Neural progenitor cell (in vitro differentiated cells): ENCODE measurements at places on chromosomes 1 and 21. TPM values are rescaled to one million over a fixed set of nuclear protein-coding genes. Genes with fewer than 3 reads are reported as not detected.

- no peak overlapping the region for H3K27ac ChIP-seq
- no peaks in the 10 kb centered on the region for H3K27me3 ChIP-seq
- H3K36me3 ChIP-seq = no peaks in the 10 kb centered on the region
These were observed 8.5 kb upstream of the ERG start for GRCh38 chr21:38506661-38507281.

DNA sequence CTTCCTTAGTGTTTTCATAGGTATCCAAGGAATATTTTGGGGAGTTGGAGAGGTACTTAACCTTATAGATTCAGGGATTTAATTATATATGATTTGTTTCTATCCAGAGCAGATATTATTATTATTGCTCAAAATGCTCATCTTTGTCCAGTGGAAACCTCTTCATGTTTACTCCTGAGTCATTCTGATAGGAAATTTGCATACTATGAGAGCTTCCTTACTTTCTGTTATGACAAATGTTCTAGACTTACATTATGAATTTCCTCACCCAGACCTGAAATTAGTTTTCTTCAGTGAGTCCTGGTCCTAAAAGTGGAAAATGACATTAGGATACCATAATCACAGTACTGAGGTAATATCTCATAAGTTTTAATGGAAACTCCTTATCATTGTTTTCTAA lies 57.5 kb upstream of the PLPPR5 start:
- H3K4me3 ChIP-seq = no peak overlapping the region
- H3K27me3 ChIP-seq = no peaks in the 10 kb centered on the region
- H3K4me1 ChIP-seq = no peaks in the 10 kb centered on the region
- no peaks in the 10 kb centered on the region for H3K36me3 ChIP-seq
- no peak for DNase-seq

GRCh38 chr1:101942516-101943193 lies 54.1 kb downstream of the OLFM3 start:
- no peaks in the 10 kb centered on the region for H3K4me1 ChIP-seq
- no peaks in the 10 kb centered on the region for H3K36me3 ChIP-seq
- H3K27me3 ChIP-seq = no peaks in the 10 kb centered on the region
- H3K27ac ChIP-seq = no peak overlapping the region
- DNase-seq = no peak

DNA sequence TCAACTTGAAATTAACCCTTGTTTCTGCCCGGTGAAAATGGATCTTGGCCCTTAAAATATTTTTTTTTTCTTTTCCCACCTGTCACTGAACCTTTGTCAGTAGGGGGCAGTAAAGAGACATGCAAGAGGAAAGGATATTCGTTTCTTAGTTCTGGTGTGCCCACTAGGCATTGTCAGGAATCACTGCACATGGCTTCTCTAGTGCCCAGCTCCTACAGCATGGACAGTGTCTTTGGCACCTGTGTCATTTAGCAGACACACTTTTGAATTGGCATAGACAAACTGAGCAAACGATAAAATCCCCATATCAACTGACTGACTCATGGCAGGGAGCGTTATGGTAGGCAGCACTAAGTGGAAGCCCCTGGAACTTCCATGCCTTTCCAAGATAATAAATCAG lies 1048.1 kb downstream of the BRINP3 start:
- no peak overlapping the region for H3K4me3 ChIP-seq
- no peaks in the 10 kb centered on the region for H3K36me3 ChIP-seq
- H3K27ac ChIP-seq = no peak overlapping the region
- no peaks in the 10 kb centered on the region for H3K27me3 ChIP-seq
- peak; percentile 78 for DNase-seq

GRCh38 chr1:54615531-54616279 lies 7.6 kb downstream of the FAM151A start:
- peaks cover 16% of the 10 kb centered on the region for H3K4me1 ChIP-seq
- H3K4me3 ChIP-seq = no peak overlapping the region
- no peak for DNase-seq
- H3K27me3 ChIP-seq = no peaks in the 10 kb centered on the region
- H3K27ac ChIP-seq = no peak overlapping the region
- no peaks in the 10 kb centered on the region for H3K36me3 ChIP-seq

The KRTAP19-7 gene
- not detected in 2 replicates for total RNA-seq

The LRRN2 gene
- 1.9 and 7.2 TPM in 2 replicates for total RNA-seq

The RPRD2 gene
- 19.7 and 20.0 TPM in 2 replicates for total RNA-seq
